ENCODE measurements at places on chromosomes 12 and 14. TPM values are rescaled to one million over a fixed set of nuclear protein-coding genes. Genes with fewer than 3 reads are reported as not detected.

DNA sequence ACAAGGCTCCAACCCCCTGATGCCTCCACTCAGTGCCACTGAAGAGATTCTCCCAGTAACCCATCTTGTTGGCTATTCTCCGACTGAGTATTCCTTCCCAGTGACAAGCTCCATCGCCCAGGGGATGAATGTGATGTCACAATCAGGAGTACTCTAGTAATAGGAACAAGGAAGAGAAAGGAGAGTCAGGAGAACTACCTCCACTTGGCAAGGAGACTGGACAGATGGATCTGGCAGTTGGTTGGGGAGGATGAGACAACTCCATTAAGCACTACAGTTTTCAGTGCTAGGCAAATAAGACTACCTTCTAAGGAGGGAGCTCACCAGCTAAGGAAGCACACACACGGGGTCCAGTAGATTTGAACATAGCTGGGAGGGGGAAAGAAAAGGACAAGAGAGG is 5.3 kb downstream of the RNF41 start:
- peaks cover 2% of the 10 kb centered on the region for H3K36me3 ChIP-seq
- no peak overlapping the region for H3K4me3 ChIP-seq
- DNase-seq = no peak
- H3K4me1 ChIP-seq = no peaks in the 10 kb centered on the region
- H3K27ac ChIP-seq = no peak overlapping the region

DNA sequence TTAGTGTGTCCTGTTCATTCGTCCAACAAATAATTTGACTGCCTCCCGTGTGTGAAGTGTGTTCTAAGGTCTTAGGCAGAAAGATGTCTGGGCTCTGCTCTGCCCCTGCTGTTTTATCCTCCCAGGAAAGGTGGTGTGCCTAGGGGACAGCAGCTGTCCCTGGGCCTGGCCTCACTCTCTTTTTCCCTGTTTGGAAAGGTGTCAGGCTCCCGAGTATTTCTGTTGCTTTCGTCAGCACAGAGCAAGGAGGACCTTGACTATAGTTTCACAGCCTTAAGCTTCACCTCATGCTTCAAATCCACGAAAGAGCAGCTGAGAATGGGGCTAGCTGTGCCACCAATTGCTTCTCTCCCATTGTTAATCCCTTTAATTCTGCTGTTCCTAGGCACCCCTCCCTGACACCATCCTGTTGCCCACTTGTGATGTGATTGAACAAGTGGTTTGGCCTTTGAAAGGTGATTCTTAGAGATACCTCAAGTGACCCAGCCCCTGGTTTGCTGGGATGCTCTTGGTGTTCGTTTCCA is 54.2 kb downstream of the TGFB3 start:
- DNase-seq = no peak
- H3K27me3 ChIP-seq = no peaks in the 10 kb centered on the region
- H3K27ac ChIP-seq = no peak overlapping the region
- H3K36me3 ChIP-seq = no peaks in the 10 kb centered on the region
- no peak overlapping the region for H3K4me3 ChIP-seq
- peaks cover 14% of the 10 kb centered on the region for H3K4me1 ChIP-seq

FOXG1 gene
- not detected for total RNA-seq

- no peaks in the 10 kb centered on the region for H3K27me3 ChIP-seq
- H3K36me3 ChIP-seq = no peaks in the 10 kb centered on the region
- H3K4me1 ChIP-seq = no peaks in the 10 kb centered on the region
- DNase-seq = no peak
- H3K27ac ChIP-seq = no peak overlapping the region
- H3K4me3 ChIP-seq = no peak overlapping the region
These were observed 20.1 kb upstream of the KRT86 start for GRCh38 chr12:52254180-52254964.

LRFN5 gene
- total RNA-seq = not detected

NFE2 gene
- 6.2 TPM for total RNA-seq

GRCh38 chr12:5102806-5103205 is 59.1 kb downstream of the KCNA5 start:
- H3K27me3 ChIP-seq = no peaks in the 10 kb centered on the region
- no peak for DNase-seq
- H3K27ac ChIP-seq = no peak overlapping the region
- H3K4me1 ChIP-seq = no peaks in the 10 kb centered on the region
- H3K36me3 ChIP-seq = no peaks in the 10 kb centered on the region

NPAS3 gene
- total RNA-seq = not detected

CD163L1 gene
- total RNA-seq = 0.11 TPM

- no peaks in the 10 kb centered on the region for H3K4me1 ChIP-seq
- H3K27ac ChIP-seq = no peak overlapping the region
- H3K4me3 ChIP-seq = no peak overlapping the region
- DNase-seq = no peak
These were observed 174.2 kb upstream of the PLEKHG7 start for GRCh38 chr12:92528586-92528985.

GRCh38 chr12:70383484-70383883 is 17.4 kb downstream of the KCNMB4 start:
- no peaks in the 10 kb centered on the region for H3K27me3 ChIP-seq
- H3K36me3 ChIP-seq = no peaks in the 10 kb centered on the region
- H3K4me1 ChIP-seq = no peaks in the 10 kb centered on the region
- H3K27ac ChIP-seq = peak overlapping the region; percentile 81
- no peak overlapping the region for H3K4me3 ChIP-seq

NANOG gene
- total RNA-seq = not detected

GRCh38 chr14:77612011-77612620 is 4.3 kb downstream of the SPTLC2 start:
- H3K4me1 ChIP-seq = peaks cover 37% of the 10 kb centered on the region
- peak overlapping the region; percentile 50 for H3K27ac ChIP-seq
- H3K36me3 ChIP-seq = no peaks in the 10 kb centered on the region
- H3K4me3 ChIP-seq = no peak overlapping the region
- H3K27me3 ChIP-seq = no peaks in the 10 kb centered on the region

DNA sequence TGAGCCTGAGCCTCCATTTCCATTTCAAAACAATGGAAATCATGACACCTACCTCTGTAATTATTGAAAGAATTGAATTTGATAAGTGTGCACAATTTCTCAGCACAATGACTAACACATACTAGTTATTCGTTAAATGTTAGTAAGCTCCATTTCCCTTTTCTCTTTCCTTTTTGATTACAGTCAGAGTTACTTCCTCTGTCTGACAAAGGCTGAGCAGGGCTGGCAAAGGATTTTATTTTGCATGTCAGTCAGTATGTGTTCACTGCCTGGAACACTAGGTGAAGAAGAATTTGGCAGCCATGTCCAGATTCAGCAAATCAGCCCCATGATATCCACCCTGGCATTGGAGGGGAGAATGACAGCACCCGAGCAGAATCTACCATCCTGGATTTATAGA is 12.2 kb upstream of the RHOJ start:
- no peaks in the 10 kb centered on the region for H3K36me3 ChIP-seq
- H3K27me3 ChIP-seq = no peaks in the 10 kb centered on the region

DNA sequence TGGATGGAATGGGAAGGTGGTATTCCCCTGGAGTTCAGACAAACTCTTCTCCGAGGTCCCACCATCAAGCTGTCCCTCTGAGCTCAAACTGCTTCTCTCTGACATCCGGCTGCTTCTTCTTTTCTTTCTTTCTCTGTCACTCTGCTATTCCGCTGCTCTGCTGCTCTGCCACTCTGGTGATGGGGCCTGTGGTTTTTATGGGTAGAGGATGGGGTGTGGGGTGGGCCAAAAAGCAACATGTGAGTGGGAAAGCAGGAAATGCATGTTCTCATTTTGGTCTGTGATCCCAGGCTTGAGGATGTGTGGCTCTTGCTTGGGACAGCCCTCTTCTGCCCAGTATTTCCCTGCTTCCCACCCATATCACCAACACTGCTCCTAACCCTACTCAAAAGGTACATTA is 30.6 kb downstream of the CLECL1 start:
- no peaks in the 10 kb centered on the region for H3K27me3 ChIP-seq
- no peaks in the 10 kb centered on the region for H3K4me1 ChIP-seq
- no peak for DNase-seq
- no peaks in the 10 kb centered on the region for H3K36me3 ChIP-seq
- H3K4me3 ChIP-seq = no peak overlapping the region
- no peak overlapping the region for H3K27ac ChIP-seq

GRCh38 chr12:54996205-54996604 is 11.6 kb upstream of the TESPA1 start:
- no peak overlapping the region for H3K4me3 ChIP-seq
- H3K27ac ChIP-seq = no peak overlapping the region
- no peak for DNase-seq
- H3K36me3 ChIP-seq = no peaks in the 10 kb centered on the region
- H3K27me3 ChIP-seq = no peaks in the 10 kb centered on the region
- no peaks in the 10 kb centered on the region for H3K4me1 ChIP-seq

- peaks cover 22% of the 10 kb centered on the region for H3K36me3 ChIP-seq
- no peaks in the 10 kb centered on the region for H3K27me3 ChIP-seq
- H3K4me1 ChIP-seq = peaks cover 46% of the 10 kb centered on the region
- H3K27ac ChIP-seq = peak overlapping the region; percentile 97
- peak; percentile 92 for DNase-seq
These were observed 1.2 kb upstream of the GAPDH start for GRCh38 chr12:6532927-6533652.

DNA sequence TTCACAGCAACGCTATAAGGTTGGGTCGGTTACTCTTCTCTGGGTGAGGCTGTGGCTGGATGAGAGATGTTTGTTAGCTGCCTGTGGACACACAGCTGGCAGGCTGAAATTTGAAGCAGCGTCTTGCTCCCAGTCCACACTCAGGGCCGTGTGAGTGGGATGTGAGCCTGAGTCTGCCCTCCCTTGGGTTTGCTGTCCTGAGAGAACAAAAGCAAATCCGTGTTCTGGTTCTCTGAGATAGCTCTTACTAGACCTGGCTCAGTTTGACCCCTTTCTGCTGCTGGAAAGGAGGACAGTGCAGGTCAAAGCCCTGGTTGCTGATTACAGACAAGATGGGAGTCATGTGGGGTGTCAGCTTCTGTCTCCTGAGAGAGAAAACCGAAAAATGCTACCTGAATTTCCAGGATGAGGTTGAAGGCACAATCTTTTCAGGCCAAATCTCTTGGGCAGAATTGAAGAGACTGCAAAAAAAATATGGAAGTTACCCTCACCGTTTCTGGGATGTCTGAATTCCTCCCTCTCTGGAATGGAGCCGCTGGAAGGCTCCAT is 270.8 kb downstream of the ZFP36L1 start:
- H3K27ac ChIP-seq = peak overlapping the region; percentile 96
- H3K36me3 ChIP-seq = no peaks in the 10 kb centered on the region
- H3K4me1 ChIP-seq = peaks cover 52% of the 10 kb centered on the region
- DNase-seq = no peak
- H3K27me3 ChIP-seq = no peaks in the 10 kb centered on the region

DNA sequence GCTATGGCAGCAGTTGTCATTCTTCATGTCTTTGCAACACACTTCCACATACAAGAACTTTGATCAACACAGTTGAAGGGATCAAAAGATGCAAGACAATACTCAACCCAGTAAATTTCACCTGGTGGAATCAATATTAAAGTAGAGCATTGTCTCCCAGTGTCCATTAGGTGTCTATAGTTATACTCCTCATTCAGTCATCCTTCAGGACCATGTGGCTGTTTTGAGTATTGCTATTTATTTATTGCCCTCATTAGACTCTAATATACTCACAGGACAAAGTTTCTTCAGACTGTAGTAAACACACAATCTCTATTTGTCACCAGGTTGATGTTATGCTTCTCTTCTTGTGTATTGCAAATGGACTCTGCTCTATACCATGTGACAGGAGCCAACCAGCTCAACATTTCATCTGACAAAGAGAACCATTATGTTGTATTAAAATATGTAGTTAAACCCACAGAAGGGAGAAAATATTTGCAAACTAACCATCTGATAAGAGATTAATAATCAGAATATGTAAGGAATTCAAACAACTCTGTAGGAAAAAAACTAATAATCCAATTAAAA is 146.6 kb downstream of the TGFB3 start:
- peaks cover 9% of the 10 kb centered on the region for H3K36me3 ChIP-seq
- H3K4me3 ChIP-seq = no peak overlapping the region
- H3K4me1 ChIP-seq = peaks cover 56% of the 10 kb centered on the region
- DNase-seq = no peak
- no peak overlapping the region for H3K27ac ChIP-seq
